ENCODE measurements at places on chromosomes 4 and X.
A peak's percentile ranks its signal among the peaks of the same experiment; 100 is the strongest.

- no peaks in the 10 kb centered on the region for H3K36me3 ChIP-seq
- H3K27me3 ChIP-seq: no peaks in the 10 kb centered on the region
- H3K4me1 ChIP-seq: no peaks in the 10 kb centered on the region
- no peak overlapping the region for H3K27ac ChIP-seq
These were observed 19.6 kb upstream of the FAT1 start for GRCh38 chr4:186743261-186743660.

- H3K4me1 ChIP-seq: no peaks in the 10 kb centered on the region
- no peak overlapping the region for H3K4me3 ChIP-seq
- no peaks in the 10 kb centered on the region for H3K36me3 ChIP-seq
- H3K27ac ChIP-seq: no peak overlapping the region
These were observed 138.3 kb downstream of the PDE5A start for GRCh38 chr4:119490335-119490734.

- H3K27me3 ChIP-seq: no peaks in the 10 kb centered on the region
- no peaks in the 10 kb centered on the region for H3K4me1 ChIP-seq
- no peak overlapping the region for H3K27ac ChIP-seq
- no peak overlapping the region for H3K4me3 ChIP-seq
- no peak for DNase-seq
These were observed 34.2 kb downstream of the CCDC158 start for GRCh38 chr4:76386566-76387305.

DNA sequence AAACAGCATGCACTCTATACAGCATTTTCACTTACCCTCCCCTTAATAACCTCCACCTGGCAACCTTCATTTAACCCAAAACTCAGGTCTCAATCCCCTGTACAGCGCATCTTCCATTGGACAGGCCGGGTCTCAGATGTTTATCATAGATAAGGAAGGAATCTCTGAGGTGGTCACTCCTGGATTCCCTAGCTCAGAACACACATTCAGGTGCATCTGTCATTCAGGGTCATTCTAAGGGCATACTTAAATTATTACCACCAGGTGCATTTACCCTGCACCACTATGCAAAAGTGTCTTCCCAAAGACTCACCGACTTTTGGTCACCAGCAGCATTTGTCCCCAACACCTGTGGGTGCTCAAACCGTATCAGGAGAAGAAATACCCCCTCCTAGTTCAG is 144.2 kb downstream of the RELL1 start:
- no peak overlapping the region for H3K4me3 ChIP-seq
- H3K27ac ChIP-seq: no peak overlapping the region
- H3K4me1 ChIP-seq: peaks cover 5% of the 10 kb centered on the region
- DNase-seq: no peak
- H3K36me3 ChIP-seq: no peaks in the 10 kb centered on the region

- no peaks in the 10 kb centered on the region for H3K4me1 ChIP-seq
- H3K4me3 ChIP-seq: no peak overlapping the region
- no peaks in the 10 kb centered on the region for H3K36me3 ChIP-seq
- DNase-seq: no peak
These were observed 79.4 kb downstream of the NAP1L3 start for GRCh38 chrX:93593966-93594365.

- H3K4me3 ChIP-seq: no peak overlapping the region
- no peak overlapping the region for H3K27ac ChIP-seq
- H3K36me3 ChIP-seq: no peaks in the 10 kb centered on the region
- no peaks in the 10 kb centered on the region for H3K27me3 ChIP-seq
These were observed 689 bp downstream of the EXOC1L start for GRCh38 chr4:55820279-55820678.

- H3K4me1 ChIP-seq: no peaks in the 10 kb centered on the region
- H3K36me3 ChIP-seq: no peaks in the 10 kb centered on the region
- DNase-seq: no peak
- no peaks in the 10 kb centered on the region for H3K27me3 ChIP-seq
- H3K27ac ChIP-seq: no peak overlapping the region
These were observed 21.8 kb downstream of the SHOX start for GRCh38 chrX:652341-652741.

GRCh38 chr4:15438939-15439524 is 11.2 kb downstream of the C1QTNF7 start:
- no peaks in the 10 kb centered on the region for H3K27me3 ChIP-seq
- H3K4me1 ChIP-seq: peaks cover 3% of the 10 kb centered on the region
- no peak overlapping the region for H3K4me3 ChIP-seq
- no peaks in the 10 kb centered on the region for H3K36me3 ChIP-seq
- H3K27ac ChIP-seq: no peak overlapping the region

DNA sequence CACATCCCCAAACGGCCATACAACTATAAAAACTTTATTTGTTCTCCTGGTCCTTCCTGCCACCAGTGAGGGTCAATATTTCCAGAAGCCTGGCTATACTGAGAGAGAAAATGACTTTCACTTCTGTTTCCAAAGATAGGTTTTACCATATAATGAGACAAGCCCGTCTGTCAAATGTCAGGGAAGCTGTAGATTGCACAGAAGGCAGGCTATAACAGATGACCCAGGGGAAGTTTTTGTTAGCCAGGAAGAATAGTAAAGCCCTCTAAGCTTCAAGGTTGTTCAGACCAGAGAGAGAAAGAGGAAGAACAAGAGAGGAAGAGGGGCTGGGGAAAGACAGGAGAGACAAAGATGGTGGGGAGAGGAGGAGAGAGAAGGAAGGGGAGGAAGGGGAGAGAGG is 217.5 kb downstream of the GBA3 start:
- no peak overlapping the region for H3K4me3 ChIP-seq
- H3K36me3 ChIP-seq: no peaks in the 10 kb centered on the region
- H3K27me3 ChIP-seq: no peaks in the 10 kb centered on the region

DNA sequence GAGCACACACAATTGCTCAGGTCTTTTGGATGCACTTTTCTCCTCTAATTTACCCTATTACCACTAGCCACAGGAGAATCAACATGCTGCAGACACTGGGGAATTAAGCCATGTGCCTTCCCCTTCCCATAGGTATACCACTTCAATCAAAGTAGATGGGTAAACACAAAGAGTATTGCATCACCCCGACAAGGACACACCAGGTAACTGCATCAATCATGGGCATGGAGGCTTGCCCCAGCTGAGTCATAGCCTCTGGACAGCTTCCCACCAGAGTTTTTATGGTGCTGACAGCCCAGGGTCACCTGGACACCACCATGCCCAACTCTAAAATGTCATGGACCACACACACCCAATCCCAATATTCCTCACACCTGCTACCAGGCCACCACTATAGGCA is 197.2 kb upstream of the AR start:
- no peaks in the 10 kb centered on the region for H3K27me3 ChIP-seq
- no peaks in the 10 kb centered on the region for H3K4me1 ChIP-seq
- H3K4me3 ChIP-seq: no peak overlapping the region
- no peaks in the 10 kb centered on the region for H3K36me3 ChIP-seq

DNA sequence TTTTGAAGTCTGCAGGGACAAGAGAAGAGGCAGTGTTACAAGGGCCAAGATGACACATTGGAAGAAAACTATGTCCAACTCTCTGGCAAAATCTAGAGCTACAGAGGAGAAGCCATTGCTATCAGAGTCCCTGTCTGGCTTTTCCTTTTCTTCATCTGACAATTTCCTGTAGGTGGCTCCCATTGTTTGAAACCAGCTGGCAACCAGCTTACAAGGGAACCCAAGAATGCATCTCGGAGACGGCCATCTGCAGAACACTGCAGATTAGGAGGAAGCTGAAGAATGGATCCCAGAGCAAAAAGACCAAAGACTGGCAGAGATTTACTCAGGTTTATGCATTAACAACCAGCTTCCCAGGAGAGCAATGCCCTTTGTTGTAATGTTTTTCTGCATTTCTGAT is 216.2 kb upstream of the CTSO start:
- H3K36me3 ChIP-seq: no peaks in the 10 kb centered on the region
- no peaks in the 10 kb centered on the region for H3K27me3 ChIP-seq
- no peak for DNase-seq
- H3K27ac ChIP-seq: no peak overlapping the region

- H3K36me3 ChIP-seq: no peaks in the 10 kb centered on the region
- H3K4me1 ChIP-seq: peaks cover 4% of the 10 kb centered on the region
- H3K27me3 ChIP-seq: no peaks in the 10 kb centered on the region
- peak overlapping the region; percentile 86 for H3K27ac ChIP-seq
- H3K4me3 ChIP-seq: peak overlapping the region; percentile 87
These were observed 569 bp downstream of the ARFIP1 start for GRCh38 chr4:152780267-152780778.

DNA sequence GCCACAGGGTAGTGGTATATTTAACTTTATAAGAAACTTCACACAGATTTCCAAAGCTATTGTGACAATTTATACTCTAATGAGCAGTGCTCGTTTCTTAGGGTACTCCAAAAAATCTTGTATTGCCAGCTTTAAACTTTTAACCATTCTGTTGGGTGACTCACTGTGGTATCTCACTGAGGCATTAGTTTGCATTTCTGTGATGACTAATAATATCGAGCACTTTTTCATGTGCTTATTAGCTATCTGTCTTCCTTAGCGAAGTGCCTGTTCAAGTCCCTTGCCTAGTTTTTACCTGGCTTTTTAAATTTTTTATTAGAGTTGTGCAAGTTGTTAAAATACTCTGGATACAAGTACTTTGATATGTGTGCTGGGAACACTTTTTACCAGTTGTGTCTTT is 5.5 kb downstream of the PNMA3 start:
- no peaks in the 10 kb centered on the region for H3K27me3 ChIP-seq
- no peak overlapping the region for H3K27ac ChIP-seq
- no peak overlapping the region for H3K4me3 ChIP-seq
- H3K4me1 ChIP-seq: no peaks in the 10 kb centered on the region

DNA sequence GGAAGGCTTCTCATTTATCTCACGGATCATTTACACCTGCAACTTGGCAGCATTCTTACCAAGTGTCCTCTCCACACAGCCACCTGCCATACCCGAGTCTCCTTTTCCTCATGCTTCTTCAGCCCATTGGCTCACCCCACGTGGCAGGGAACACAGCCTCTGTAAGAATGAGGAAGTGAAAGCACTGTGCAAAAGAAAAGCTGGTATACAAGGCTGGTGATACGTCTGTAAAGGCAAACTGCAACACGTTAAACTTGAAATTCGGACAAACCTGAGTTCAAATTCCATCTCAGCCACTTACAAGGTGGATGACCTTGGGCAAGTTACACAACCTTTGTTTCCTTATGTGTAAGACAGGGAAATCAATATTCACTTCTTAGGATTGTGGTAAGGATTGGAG is 164.0 kb upstream of the RASGEF1B start:
- peak; percentile 26 for DNase-seq
- H3K27ac ChIP-seq: no peak overlapping the region
- H3K4me3 ChIP-seq: no peak overlapping the region
- no peaks in the 10 kb centered on the region for H3K27me3 ChIP-seq

DNA sequence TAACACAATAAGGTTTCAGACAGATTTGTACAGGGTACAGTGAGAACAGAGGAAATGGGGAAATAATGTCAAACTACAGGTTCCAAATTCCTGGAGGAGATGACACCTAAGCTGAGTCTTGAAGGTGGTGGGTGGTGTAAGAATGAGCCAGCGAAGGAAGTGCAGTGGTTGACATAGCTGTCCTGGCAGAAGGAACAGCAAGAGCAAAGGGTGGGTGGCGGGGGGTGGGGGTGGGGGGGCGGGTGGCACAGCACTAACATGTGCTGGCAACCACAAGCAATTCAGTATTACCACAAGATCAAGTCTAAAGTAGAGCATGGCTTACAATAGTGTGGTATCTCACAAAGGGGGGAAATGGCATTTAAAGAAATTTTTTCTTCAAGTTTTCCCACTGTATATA is 13.1 kb upstream of the G3BP2 start:
- no peak overlapping the region for H3K4me3 ChIP-seq
- H3K36me3 ChIP-seq: no peaks in the 10 kb centered on the region
- no peaks in the 10 kb centered on the region for H3K27me3 ChIP-seq
- H3K27ac ChIP-seq: no peak overlapping the region
- no peaks in the 10 kb centered on the region for H3K4me1 ChIP-seq

- no peaks in the 10 kb centered on the region for H3K4me1 ChIP-seq
- H3K27me3 ChIP-seq: no peaks in the 10 kb centered on the region
- no peak overlapping the region for H3K4me3 ChIP-seq
- H3K27ac ChIP-seq: no peak overlapping the region
- H3K36me3 ChIP-seq: no peaks in the 10 kb centered on the region
These were observed 115.6 kb upstream of the NALF2 start for GRCh38 chrX:69388526-69388925.

GRCh38 chr4:16233569-16234177 is 7.4 kb upstream of the TAPT1 start:
- no peaks in the 10 kb centered on the region for H3K36me3 ChIP-seq
- no peak overlapping the region for H3K27ac ChIP-seq
- no peak overlapping the region for H3K4me3 ChIP-seq
- DNase-seq: no peak
- peaks cover 20% of the 10 kb centered on the region for H3K4me1 ChIP-seq

- no peaks in the 10 kb centered on the region for H3K36me3 ChIP-seq
- no peak for DNase-seq
- H3K27ac ChIP-seq: no peak overlapping the region
- no peak overlapping the region for H3K4me3 ChIP-seq
- H3K27me3 ChIP-seq: no peaks in the 10 kb centered on the region
These were observed 4.1 kb downstream of the ZNF827 start for GRCh38 chr4:145934434-145935047.

GRCh38 chrX:152923599-152923998 is 25.7 kb downstream of the ZNF185 start:
- no peaks in the 10 kb centered on the region for H3K36me3 ChIP-seq
- H3K27ac ChIP-seq: no peak overlapping the region
- no peak overlapping the region for H3K4me3 ChIP-seq

- H3K27ac ChIP-seq: peak overlapping the region; percentile 24
- H3K27me3 ChIP-seq: no peaks in the 10 kb centered on the region
- no peaks in the 10 kb centered on the region for H3K4me1 ChIP-seq
These were observed 46.1 kb upstream of the FAM9C start for GRCh38 chrX:13090339-13091110.

DNA sequence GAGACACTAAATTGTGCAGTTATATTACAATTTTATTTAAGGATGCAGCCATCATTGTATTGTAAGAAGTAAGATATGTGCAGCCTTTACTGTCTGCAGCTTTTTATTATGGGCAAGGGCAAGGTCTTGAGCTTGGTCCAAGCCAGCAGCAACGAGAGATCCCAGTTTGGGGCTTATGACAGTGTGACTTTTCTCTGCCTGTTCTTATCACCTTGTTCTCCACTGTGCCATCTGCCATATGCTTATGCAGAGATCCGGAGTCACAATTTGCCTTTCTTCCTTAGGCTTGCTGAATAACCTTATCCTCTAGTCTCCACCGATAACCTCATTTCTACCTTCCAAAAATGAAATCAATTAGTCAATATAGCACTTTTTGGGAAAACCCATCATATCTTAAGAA is 30.4 kb downstream of the MAPK10 start:
- H3K36me3 ChIP-seq: no peaks in the 10 kb centered on the region
- DNase-seq: no peak
- no peaks in the 10 kb centered on the region for H3K27me3 ChIP-seq
- H3K4me1 ChIP-seq: no peaks in the 10 kb centered on the region
- H3K27ac ChIP-seq: no peak overlapping the region

GRCh38 chrX:68018248-68019203 is 414.8 kb downstream of the OPHN1 start:
- peak; percentile 50 for DNase-seq
- H3K4me1 ChIP-seq: no peaks in the 10 kb centered on the region
- H3K36me3 ChIP-seq: no peaks in the 10 kb centered on the region
- H3K27me3 ChIP-seq: no peaks in the 10 kb centered on the region
- H3K27ac ChIP-seq: no peak overlapping the region
- H3K4me3 ChIP-seq: no peak overlapping the region

All from testis (tissue), 5 donors.